ENCODE measurements at places on chromosomes 4 and X. TPM values are rescaled to one million over a fixed set of nuclear protein-coding genes. Genes with fewer than 3 reads are reported as not detected.

Gene FHDC1
- 1.7 TPM for total RNA-seq

Gene XIAP
- total RNA-seq, result 53.1 TPM

Gene DCX
- 2.4 TPM for total RNA-seq

Gene ARHGAP6
- 0.30 TPM for total RNA-seq

Gene EVC2
- 3.5 TPM for total RNA-seq

Gene SFRP2
- 146 TPM for total RNA-seq

Gene MAGEC2
- not detected for total RNA-seq

Gene NPY1R
- 1.1 TPM for total RNA-seq
